Hepatic stellate cell (primary cell): ENCODE measurements at places on chromosomes 3 and 15.

DNA sequence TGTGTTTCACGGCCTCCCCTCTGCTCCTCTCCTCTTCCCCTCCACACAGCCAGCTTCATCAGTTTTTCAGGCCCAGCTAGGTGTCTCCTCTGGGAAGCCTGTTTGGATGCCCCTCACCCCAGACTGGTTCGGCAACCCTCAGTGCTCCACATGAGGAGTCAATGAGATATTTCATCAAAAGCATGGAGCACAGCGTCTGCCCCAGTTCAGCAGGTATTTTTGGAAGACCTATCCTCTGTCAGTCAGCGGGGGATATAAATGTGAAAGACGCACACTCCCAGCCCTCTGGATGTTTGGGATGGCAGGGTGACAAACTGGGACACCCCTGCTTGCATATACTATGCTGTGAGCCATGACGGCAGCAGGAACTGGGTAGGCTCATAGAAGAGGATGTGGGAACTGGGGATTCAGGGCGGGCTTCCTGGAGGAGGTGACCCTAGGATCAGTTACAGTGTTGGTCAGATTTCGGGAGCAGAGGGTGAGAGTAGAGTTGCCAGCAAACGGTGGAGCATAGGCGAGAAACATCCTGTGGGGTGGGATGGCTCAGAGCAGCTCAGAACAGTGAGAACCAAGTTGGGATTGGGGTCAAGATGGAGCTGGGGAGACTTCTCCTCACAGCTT is 42.9 kb downstream of the PXYLP1 start:
- no peak for DNase-seq

GRCh38 chr3:135337192-135337591 is 542.1 kb downstream of the EPHB1 start:
- no peak for DNase-seq

DNA sequence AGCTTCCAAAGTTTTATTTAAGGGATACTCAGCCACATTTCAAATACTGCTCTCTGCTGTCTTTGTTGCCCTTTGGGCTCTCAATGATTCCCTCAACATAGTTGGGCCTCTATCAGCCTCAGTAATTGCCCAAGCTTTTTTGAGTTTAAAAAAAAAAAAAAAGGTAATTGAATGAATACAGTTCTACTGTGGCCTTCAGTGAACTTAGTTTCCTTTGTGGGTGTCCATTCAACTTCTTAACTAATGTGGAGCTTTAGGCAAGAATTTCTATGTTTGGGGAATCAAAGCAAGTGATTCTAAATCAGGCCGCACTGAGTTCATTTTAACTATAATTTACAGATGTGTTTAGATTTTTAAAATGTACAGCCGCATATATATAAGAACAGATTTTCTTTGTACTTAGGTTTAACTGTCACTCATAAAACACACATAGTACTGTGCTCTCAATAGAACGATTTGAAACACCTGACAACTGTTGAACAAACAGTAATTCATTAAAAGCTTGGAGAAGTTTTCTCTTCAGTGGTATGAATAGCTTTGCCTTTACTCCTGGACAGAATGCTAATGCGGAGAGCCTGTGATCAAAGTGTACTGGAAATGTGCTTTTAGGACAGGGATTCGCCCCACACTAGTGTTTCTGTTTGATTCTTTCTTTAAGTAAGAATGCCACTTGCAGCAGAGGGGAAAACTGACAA is 844.9 kb upstream of the SEMA6D start:
- DNase-seq = no peak

- DNase-seq = no peak
These were observed 108.2 kb downstream of the TP63 start for GRCh38 chr3:189739378-189739777.

GRCh38 chr3:71251156-71251775 is 332.3 kb downstream of the FOXP1 start:
- DNase-seq = peak; percentile 66

DNA sequence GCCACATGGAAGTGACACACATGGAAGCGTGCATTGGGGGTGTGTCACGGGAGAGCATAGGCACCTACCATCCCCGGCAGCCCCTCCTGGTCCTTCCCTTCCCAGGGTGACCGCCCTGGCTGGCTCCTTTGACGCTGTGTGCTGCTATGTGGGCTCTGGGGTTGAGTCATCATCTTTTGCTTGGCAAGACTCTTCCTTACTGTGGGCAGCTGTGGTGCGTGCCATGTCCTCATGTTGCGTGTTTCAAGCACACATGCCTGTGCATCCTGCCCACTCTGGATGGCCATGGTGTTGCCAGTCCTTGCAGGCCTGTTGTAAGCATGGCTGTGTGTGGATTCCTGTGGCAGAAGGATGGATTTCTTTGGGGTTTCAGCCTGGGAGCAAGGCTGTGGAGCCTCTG is 14.0 kb downstream of the PLXNA1 start:
- no peak for DNase-seq
